Activated CD4-positive, alpha-beta memory T cell treated with anti-CD3 and anti-CD28 coated beads, Interleukin-2, amount 10 ng/mL, durations not matched to agents 7 days and 5 days (primary cell): ENCODE measurements at places on chromosomes 6 and 20. TPM values are rescaled to one million over a fixed set of nuclear protein-coding genes. Genes with fewer than 3 reads are reported as not detected.
A peak's percentile ranks its signal among the peaks of the same experiment; 100 is the strongest.

Gene RALGAPB
- 31.3 TPM for total RNA-seq

Gene DEFB124
- total RNA-seq = not detected

Gene DDO
- not detected for total RNA-seq

Gene SLC17A3
- 0.96 TPM for total RNA-seq

Gene C20orf96
- total RNA-seq = 6.0 TPM

Gene THBD
- total RNA-seq = not detected

Gene KCNS1
- 0.13 TPM for total RNA-seq

Gene POPDC3
- total RNA-seq = not detected

Gene SIM1
- 0.08 TPM for total RNA-seq

Gene MAD2L1BP
- 40.4 TPM for total RNA-seq

Gene TUBB2B
- total RNA-seq = not detected

Gene PRL
- total RNA-seq = not detected

Gene PRICKLE4
- total RNA-seq = not detected

Gene CYP39A1
- total RNA-seq = not detected

GRCh38 chr6:146305092-146305491 is 238.5 kb upstream of the RAB32 start:
- H3K4me1 ChIP-seq = no peaks in the 10 kb centered on the region
- no peak overlapping the region for H3K27ac ChIP-seq
- H3K36me3 ChIP-seq = no peaks in the 10 kb centered on the region
- no peak overlapping the region for H3K4me3 ChIP-seq
- DNase-seq = no peak

DNA sequence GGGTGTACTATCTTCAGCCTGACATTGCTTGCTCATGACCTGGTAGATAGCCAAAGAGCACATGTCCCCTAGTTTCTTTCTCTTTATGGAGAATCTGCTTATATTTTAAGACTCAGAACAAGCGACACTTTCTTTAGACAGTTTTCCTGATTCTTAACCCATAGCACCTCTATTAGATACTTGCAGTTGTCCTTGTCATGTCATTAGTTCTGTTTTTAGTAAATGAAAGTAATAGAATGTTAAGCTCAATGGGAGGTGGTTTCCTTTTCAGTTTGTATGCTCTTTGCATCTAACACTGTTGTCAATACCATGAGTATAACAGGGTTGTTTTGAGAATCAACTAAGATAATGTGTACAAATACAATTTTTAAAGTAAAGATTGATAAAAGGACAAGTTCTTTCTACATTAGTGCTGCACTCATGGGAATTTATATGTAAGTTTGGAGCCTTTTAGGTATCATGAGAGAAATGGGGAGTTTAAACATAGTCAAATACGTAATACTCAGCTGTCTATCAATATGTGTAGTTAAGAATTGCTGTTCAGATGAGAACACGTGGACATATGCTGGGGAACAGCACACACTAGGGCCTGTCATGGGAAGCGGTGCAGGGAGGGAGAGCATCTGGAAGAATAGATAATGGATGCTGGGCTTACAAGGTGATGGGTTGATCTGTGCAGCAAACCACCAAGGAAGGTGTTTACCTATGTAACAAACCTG is 124.3 kb downstream of the GRM1 start:
- no peak for DNase-seq
- H3K27me3 ChIP-seq = no peaks in the 10 kb centered on the region
- no peak overlapping the region for H3K4me3 ChIP-seq
- peaks cover 4% of the 10 kb centered on the region for H3K4me1 ChIP-seq
- H3K27ac ChIP-seq = no peak overlapping the region

DNA sequence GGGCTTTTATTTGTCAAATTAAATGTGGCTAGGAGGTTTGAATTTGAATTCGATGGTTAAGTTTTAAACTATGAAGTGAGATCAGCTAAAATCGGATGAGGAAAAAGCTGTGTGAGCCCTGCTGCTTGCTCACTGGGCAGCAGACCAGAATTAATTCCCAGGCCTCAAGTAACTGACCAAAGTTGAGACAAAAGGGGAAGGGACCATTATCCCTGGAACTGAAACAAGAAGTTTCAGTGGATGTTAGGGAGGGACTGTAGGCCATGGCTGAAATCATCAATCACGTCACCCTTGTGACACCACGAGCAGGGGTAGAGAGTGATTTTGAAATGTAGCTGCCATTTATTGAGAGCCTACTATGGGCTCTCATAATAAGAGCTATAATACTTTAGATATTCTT is 7.0 kb upstream of the PRSS35 start:
- no peaks in the 10 kb centered on the region for H3K4me1 ChIP-seq
- peaks cover 1% of the 10 kb centered on the region for H3K27me3 ChIP-seq
- no peak overlapping the region for H3K27ac ChIP-seq

DNA sequence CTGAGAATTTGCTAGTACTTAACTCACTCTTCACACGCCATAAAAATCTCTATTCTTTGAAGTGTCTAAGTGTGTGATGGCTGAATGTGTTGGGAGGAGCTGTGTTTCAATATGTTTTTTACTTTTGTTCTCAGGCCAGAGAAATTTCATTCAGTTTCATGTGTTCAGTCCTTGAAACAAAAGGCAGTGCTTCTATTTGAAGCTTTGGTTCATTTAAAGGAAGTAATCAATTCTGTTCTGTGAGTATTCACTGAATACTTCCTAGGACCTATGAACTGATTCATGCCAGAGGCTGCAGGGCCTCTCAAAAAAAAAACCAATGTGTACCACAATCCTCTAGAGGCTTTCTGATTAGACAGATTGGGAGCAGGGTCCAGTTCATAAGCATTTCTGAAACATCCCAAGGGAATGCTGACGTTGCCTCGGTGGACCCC is 12.4 kb upstream of the F13A1 start:
- H3K36me3 ChIP-seq = no peaks in the 10 kb centered on the region
- no peak overlapping the region for H3K4me3 ChIP-seq
- H3K27ac ChIP-seq = no peak overlapping the region
- peaks cover 3% of the 10 kb centered on the region for H3K27me3 ChIP-seq

- H3K4me3 ChIP-seq = no peak overlapping the region
- no peaks in the 10 kb centered on the region for H3K36me3 ChIP-seq
- H3K4me1 ChIP-seq = peaks cover 23% of the 10 kb centered on the region
- H3K27me3 ChIP-seq = no peaks in the 10 kb centered on the region
- H3K27ac ChIP-seq = no peak overlapping the region
These were observed 106.9 kb upstream of the SGK1 start for GRCh38 chr6:134424798-134425170.

DNA sequence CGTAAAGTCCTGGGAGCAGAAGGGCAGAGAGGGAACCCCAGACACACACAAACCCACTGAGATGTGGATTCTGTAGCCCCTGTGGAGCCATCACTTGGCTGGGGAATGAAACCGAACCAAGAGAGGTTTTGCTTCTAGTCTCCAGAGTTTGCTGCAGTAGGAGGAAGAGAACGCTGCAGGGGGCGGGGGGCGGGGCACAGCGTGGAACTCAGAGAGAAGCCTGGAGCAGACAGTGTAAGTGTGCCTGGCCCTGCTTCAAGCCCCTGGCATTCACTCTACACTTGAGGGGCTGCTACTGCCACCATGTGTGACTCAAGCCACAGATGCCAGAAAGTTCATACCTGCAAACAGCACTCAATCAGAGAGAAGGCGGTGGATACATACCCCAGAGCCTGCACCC is 18.9 kb downstream of the GABRR1 start:
- H3K4me1 ChIP-seq = no peaks in the 10 kb centered on the region
- no peak for DNase-seq
- H3K27me3 ChIP-seq = peaks cover 10% of the 10 kb centered on the region
- no peak overlapping the region for H3K27ac ChIP-seq

GRCh38 chr20:17940224-17940971 is 28.2 kb downstream of the SNX5 start:
- no peak for DNase-seq
- no peak overlapping the region for H3K27ac ChIP-seq
- H3K36me3 ChIP-seq = peaks cover 54% of the 10 kb centered on the region
- H3K27me3 ChIP-seq = no peaks in the 10 kb centered on the region

GRCh38 chr20:45538209-45538799 is 978 bp downstream of the WFDC6 start:
- H3K36me3 ChIP-seq = no peaks in the 10 kb centered on the region
- no peak overlapping the region for H3K4me3 ChIP-seq

DNA sequence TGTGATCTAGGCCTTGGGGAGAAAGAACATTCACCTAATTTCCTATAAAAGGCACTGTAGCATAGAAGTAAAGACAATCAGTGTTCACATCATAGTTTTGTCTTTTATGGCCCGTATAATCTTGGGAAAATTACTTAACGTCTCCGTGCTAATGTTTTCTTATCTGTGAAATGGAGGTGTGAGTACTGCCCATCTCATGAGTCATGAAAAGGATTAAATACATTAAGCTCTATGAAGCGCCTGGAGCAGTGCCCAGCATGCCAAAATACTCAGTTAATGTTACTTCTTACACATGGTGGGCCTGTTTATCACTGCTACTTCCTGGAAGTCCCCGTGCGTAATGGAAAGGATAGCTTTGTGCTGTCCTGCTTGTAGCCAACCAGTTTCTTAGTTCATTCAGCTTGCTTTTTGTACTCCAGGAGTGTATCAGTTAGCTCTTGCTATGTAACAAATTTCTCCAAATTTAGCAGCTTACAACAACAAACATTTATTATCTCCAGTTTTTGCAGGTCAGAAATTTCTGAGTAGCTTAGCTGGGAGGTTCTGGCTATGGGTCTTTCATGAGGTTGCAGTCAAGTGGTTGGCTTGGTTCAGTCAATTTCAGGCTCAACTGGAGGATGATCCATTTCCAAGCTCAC is 103.6 kb upstream of the BMP2 start:
- no peak for DNase-seq
- H3K4me1 ChIP-seq = no peaks in the 10 kb centered on the region
- no peak overlapping the region for H3K4me3 ChIP-seq
- H3K27ac ChIP-seq = no peak overlapping the region
- no peaks in the 10 kb centered on the region for H3K27me3 ChIP-seq

- no peaks in the 10 kb centered on the region for H3K4me1 ChIP-seq
- no peak overlapping the region for H3K27ac ChIP-seq
- DNase-seq = no peak
- H3K4me3 ChIP-seq = no peak overlapping the region
- H3K27me3 ChIP-seq = peaks cover 3% of the 10 kb centered on the region
These were observed 45.0 kb downstream of the KIAA1755 start for GRCh38 chr20:38215194-38216182.

GRCh38 chr6:7238900-7239589 is 74.0 kb downstream of the SSR1 start:
- peaks cover 24% of the 10 kb centered on the region for H3K36me3 ChIP-seq
- H3K4me3 ChIP-seq = no peak overlapping the region
- peak; percentile 73 for DNase-seq
- H3K4me1 ChIP-seq = peaks cover 19% of the 10 kb centered on the region
- peak overlapping the region; percentile 22 for H3K27ac ChIP-seq

DNA sequence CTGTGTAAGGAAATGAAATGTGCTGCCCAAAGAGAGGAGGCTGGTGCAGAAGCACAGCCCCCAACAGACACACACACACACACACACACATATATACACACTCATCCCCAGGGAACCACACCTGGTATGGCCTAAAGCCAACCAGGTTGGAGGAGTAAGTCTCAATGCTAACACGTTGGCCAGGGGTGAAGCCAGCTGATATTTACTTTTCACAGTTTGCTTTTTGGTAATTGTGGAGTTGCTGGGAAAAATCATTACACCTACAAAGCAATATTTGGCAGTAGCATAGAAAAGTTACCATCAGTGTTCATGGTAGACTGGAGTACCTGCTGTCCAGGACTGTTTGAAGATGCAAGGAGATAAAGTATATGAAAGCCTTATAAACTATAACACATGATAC is 50.3 kb upstream of the NAA20 start:
- no peak overlapping the region for H3K4me3 ChIP-seq
- no peak for DNase-seq
- H3K36me3 ChIP-seq = no peaks in the 10 kb centered on the region
- no peaks in the 10 kb centered on the region for H3K27me3 ChIP-seq
- H3K4me1 ChIP-seq = peaks cover 22% of the 10 kb centered on the region

GRCh38 chr6:159127701-159128100 is 41.5 kb upstream of the FNDC1 start:
- no peak for DNase-seq
- no peak overlapping the region for H3K4me3 ChIP-seq
- H3K27ac ChIP-seq = no peak overlapping the region

- H3K27ac ChIP-seq = no peak overlapping the region
- no peaks in the 10 kb centered on the region for H3K27me3 ChIP-seq
- H3K4me3 ChIP-seq = no peak overlapping the region
These were observed 37.0 kb downstream of the PEX7 start for GRCh38 chr6:136859430-136859829.

- no peak overlapping the region for H3K4me3 ChIP-seq
- no peaks in the 10 kb centered on the region for H3K4me1 ChIP-seq
- peaks cover 8% of the 10 kb centered on the region for H3K36me3 ChIP-seq
- H3K27ac ChIP-seq = no peak overlapping the region
These were observed 2.1 kb downstream of the GABRR2 start for GRCh38 chr6:89313006-89313405.

DNA sequence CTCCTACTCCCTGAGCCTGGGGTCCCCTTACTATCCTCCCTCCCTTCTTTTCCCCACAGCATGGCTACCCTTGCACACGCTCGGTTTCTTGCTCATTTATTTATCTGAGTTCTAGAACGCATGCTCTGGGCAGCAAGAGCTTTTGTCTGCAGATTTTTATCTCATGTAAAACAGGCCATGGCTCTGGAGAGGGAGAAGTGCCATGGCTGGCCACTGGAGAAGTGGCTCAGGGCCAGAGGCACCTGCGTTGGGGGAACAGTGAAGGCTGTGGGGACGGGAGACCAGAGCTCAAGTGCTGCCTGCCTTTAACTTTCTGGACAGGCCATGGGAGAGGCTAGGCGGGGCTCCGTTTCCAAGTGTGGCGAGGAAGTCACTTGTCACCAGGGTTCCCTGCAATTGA is 177.7 kb upstream of the SULF2 start:
- no peak overlapping the region for H3K27ac ChIP-seq
- H3K36me3 ChIP-seq = no peaks in the 10 kb centered on the region
- no peaks in the 10 kb centered on the region for H3K4me1 ChIP-seq
- H3K27me3 ChIP-seq = peaks cover 4% of the 10 kb centered on the region
- no peak overlapping the region for H3K4me3 ChIP-seq
- DNase-seq = no peak

GRCh38 chr6:32689531-32690501 is 23.4 kb upstream of the HLA-DQB1 start:
- H3K4me3 ChIP-seq = no peak overlapping the region
- H3K27ac ChIP-seq = no peak overlapping the region
- peaks cover 40% of the 10 kb centered on the region for H3K27me3 ChIP-seq
- H3K36me3 ChIP-seq = peaks cover 3% of the 10 kb centered on the region
- no peak for DNase-seq

DNA sequence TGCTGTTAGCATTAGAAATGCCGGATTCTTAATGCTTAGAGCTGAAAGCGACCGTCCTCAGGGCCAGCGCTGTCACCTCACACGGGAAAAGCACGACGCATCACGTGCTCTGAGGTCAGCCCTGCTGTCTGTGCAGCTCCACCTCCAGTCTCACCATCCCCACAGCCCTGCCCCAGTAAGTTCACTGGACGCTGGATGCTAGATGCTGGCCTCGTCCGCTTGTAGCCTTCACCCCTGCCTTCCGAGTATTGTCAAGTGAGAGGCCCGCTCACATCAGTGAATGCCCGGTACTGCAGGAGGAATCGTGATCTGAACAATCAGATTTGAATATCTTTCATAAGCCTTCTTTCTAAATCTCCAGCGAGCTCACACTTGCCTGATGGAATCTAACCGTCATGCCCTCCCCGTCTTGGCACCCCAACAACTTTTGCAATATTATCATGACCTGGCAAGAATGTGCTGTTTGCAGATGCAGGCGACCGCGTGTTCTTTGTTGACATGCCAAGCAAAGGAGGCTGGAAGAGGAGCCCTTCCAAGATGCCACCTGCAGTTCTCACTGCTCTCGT is 64.9 kb downstream of the DLL1 start:
- H3K27me3 ChIP-seq = no peaks in the 10 kb centered on the region
